Nephron progenitor cell (in vitro differentiated cells): ENCODE measurements at places on chromosomes 11 and 22.

DNA sequence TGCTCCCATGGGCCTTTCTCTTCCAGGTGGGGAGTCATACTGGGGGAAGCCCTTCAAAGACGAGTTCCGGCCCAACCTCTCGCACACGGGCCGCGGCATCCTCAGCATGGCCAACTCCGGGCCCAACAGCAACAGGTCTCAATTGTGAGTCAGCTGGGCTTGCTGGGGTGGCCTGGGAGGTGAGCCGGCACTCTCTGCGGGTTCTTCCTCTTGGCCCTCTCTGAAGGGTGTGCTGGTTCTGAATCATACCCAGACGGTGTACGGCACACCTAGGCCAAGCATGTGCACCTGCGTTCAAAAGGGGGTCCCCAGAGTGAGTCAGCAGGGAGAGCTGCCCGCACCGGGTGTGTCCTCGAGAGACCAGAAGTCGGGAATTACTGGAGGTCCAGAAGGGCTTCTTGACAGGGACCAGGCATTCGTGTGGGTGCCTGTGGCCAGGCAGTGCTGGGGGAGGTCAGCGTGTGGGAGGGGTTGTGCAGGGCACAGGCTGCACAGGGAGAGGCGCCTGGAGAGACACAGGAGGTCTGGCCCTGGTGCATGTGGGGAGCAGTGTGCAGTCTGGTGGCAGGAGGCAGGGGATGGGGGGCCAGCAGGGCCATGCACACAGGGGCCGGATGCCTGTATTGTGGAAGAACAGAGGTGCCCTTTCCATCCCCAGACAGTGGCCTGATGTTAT, 23.0 kb downstream of the PPIL2 start:
- no peak for DNase-seq

- no peak for DNase-seq
Measured at GRCh38 chr11:120057595-120058581, 80.0 kb downstream of the TRIM29 start.

- DNase-seq: peak; percentile 48
Measured at GRCh38 chr11:65870706-65871681, 1.6 kb downstream of the EFEMP2 start.

DNA sequence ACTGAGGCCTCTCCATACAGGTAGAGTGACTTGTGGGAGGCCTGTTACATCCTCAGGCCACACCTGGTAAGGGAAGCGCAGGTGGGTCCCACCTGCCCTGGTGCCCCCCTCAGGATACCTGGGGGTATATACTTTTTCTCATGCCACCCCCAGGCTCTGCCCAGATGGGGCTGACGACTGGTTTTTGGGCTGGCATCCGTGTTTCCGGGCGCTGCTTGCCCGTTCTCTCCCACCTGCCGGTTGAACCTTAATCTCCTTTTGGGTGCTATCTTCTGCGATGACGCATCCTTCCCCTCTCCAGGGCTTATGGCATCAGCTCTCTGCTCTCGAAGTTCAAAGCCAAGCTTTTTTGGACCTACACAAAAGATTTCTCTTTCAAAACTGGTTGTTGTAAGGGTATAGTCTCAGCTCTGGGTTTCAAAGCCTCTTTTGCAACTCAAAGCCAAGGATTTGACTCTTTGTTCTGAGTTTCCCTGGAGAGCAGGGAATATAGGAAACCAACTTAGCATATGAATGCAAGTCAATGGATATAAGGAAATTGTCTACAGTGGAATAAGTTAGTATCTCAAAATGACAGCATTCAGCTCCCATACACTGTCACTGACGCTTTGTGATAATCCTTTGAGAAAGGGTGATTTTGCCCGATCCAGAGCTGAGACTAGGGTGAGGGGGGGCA, 8.6 kb upstream of the LRRC10B start:
- DNase-seq: no peak

DNA sequence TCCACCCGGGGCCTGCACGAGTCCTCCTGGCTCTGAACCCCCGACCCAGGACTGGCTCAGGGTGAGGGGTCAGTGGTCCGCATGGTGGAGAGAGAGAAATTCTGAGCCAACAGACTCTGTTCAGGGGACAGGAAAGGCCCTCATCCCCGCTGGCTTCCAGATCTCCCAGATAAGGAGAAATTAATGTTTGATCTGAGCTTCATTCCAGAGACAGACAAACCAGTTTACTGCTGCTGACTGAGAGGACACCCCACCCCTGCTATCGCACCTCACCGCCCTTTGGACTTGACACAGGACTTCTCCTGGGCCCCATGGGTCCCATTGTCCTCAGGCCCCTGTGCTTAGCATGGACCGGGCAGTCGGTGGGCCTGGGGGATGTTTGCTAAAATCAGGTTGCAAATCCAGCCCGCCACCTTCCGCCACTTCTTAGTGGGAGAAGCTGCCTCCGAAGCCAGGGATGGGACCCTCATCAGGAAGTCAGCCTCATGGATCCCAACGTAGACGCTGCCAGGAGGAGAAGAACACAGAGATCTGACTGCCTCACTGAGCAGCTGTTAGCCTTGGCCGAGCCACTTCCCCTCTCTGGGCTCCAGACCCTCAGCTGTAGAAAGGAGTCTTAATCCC, 11.2 kb upstream of the UPK3A start:
- DNase-seq: no peak

GRCh38 chr22:44740307-44740706, 12.1 kb upstream of the ARHGAP8 start:
- no peak for DNase-seq

DNA sequence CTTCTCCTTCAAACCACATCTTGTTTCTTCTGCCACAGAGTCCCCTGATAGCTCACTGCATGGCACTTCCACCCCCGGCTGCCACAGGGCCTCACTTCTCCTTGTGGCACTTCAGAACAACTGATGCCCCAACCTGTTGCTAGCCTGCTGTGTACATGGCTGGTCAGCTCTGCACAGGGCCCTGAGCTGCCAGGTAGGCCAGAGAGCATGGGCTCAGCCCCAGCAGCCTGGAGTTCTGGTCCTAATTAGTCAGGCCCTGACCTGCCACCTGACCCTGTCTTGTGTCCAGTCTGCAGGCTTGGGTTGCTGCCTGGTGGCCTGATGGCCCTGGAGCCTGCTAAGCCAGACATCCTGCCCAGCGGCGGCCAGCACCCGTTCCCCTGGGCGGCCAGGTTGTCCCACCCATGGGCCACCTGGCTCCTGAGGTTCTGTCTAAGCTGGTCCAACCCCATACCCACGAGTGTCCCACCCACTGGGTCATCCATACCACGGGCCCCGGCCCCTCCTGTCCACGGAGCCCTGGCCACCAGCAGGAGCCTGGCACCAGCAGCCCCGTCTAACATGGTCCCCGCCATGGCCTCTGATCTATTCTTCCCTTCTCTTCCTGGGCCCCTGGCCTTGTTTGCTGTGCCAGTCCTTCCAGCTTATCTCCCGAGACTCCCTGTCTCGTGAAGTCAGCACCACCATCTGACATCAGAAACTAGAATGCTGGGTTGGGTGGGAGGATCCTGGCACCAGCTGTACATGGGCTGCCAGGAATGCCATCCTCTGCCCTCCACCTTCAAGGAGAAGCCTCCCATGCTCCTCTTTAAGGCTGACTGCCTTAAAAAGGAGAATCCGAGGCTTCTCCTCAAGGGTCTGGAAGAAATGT, 3.1 kb upstream of the CERK start:
- DNase-seq: no peak
